ENCODE measurements at places on chromosomes 4 and X. TPM values are rescaled to one million over a fixed set of nuclear protein-coding genes. Genes with fewer than 3 reads are reported as not detected.

- no peak for DNase-seq
These were observed 84.9 kb downstream of the SPCS3 start for GRCh38 chr4:176404621-176405020.

DNA sequence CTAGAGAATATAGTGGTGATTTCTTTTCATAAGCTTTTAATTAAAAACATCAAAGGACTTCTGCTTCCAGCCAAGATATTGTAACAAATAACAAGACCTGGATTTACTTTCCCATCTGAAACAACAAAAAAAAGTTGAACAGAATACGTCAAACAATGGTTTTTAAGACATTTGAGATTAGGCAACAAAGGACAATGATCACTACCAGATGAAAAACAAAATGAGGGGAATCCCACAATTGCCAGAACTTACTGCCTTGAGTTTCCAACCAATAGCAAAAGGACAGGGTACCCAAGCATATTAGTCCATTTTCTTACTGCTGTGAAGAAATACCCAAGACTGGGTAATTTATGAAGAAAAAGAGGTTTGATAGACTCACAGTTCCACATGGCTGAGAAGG is 341.4 kb upstream of the INTU start:
- no peak for DNase-seq

- no peak for DNase-seq
These were observed 113.4 kb downstream of the DRD5 start for GRCh38 chr4:9894644-9895332.

Gene ETNPPL
- total RNA-seq = 0.25 TPM

Gene HCFC1
- 50.1 TPM for total RNA-seq

Gene NHS
- total RNA-seq = 0.36 TPM

Gene PLRG1
- 45.5 TPM for total RNA-seq

DNA sequence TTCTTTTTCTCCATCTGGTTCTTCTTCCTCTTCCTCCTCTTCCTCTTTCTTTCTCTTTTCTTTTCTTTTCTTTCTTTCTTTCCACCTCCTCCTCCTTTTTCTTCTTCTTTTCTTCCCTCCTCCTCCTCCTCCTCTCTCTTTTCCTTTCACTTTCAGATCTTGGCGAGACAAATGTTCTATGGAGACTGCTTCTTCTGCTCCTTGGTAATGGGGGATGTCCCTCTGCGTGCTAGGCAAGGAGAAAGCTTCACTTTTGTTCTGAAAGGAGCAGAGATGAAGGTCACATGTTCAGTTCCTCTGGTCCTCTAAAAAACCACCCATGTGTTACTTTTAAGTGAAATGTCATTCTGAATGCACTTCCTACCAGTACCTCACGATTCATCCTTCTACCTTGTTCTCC is 33.2 kb downstream of the NBDY start:
- no peak for DNase-seq

DNA sequence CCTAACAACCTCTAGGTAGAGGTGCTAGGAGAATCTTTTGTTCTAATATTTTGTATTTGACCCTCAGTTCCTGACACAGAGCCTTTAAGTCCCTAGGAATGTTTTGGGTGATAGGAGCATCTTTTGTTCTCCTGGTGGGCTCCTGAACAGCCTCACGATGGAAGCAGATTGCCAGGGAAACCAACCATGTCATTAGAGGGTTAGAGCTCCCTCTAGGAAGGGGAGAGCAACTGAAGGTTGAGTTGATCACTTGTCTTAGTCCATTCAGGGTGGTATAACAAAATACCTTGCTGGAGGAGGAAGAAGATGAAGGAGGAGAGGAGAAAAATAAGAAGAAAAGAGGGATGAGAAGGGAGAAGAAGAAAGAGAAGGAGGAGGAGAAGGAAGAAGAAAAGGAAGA is 9.2 kb downstream of the VCX start:
- no peak for DNase-seq

Gene ADAD1
- not detected for total RNA-seq

Gene TREX2
- total RNA-seq = 0.42 TPM

DNA sequence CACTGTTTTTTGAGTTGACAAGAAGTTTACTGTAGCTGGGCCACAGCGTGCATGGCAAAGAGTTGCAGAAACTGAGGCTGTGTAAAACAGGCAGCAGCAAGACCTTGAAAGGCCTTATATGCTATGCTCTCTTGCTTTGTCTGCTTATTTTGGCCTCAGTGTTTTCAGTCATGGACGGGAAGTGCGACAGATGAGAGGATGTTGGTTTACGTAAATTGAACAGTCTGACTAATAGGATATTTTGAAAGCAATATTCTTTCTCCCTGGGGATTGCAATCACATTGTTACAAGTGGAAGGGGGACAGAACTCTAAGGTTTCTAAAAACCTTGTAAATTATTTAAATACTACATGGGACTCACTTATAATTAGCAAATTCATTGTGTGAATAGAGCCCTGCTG is 32.2 kb upstream of the MAGEA10 start:
- no peak for DNase-seq

Gene AR
- total RNA-seq = 7.3 TPM

DNA sequence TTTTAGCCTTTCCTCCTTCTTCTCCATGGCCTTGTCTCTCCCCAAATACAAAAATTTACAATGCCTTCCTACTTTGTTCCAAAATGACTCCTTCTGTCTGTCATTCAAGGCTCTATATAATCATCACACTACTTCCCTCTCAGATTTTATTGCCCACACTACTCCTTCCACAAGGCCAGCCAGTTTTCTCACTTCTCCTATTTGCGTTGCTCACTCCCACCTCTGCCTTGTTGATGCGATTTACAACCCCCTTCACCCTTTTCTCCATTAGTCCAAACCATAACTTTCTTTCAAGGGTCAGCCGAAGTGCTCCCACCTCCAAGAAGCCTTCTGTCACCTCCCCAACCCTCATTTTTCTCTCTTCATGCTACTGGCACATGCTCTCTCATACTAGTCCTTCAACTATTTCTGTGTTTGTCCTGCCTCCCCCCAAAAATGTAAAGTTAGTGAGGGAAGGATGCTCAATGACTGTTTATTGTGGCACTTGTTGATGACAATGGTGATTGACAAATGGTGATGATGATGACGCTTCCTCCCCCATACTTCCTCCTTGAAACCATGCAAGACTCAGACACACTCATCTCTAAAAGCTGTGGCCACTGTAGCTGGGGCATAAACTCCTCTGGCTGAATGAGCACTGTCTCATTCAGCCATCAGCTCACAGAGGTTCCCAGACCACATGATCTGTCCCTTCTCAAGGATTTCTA is 2.7 kb upstream of the XKRX start:
- DNase-seq = no peak

DNA sequence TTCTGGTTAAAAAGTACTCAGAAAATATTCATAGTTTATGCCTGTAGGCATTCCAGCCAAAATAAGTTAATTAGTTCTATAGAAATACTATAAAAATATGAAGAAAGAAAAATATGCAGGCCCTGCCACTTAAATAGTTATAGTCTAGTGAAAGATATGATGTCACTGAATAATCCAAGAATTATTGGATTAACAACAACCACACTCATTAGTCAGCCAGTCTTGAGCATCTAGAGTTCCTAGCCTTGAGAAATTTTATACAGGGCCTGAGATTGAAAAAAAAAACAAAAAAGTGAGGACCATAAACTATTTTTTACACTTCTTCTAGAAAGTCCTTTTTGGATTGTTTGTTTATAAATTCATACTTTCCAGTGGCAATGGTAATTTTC is 823.0 kb downstream of the FAT4 start:
- DNase-seq = no peak

DNA sequence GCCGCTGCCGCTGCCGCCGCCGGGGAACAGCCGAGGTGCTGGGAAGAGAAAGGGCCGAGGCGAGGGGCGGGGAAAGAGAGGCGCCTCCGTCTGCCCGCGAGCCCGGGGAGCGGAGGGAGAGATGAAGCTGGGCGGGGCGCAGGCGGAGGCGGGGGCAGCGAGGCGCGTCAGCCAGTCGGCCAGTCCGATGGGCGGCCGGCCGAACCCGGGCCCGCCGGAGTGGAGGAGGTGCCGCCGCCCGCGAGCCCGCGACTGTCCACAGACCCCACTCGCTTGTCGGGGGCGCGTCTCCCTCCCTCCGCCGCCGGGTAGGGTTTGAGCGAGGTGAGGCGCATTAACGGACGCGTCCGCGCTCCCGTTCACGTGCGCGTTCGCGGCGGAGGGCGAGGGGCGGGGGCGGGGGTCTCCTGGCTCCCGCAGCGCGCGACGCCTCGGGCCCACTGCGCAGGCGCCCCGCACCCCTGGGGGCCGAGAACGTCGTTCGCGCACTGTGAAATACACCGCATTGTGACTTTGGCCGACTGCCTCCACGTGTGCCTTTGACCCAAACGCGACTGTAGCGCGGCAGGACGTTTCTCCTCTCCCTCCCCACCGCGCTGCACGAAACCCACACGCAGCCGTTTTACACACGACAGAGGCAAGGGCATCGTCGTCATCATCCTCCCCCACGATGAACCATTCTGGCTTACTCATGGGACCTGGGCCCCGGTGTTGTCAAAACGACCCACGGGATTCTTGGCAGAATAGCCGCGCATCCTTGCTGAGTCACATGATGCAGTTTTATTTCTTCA is at the start of gene NUDT11:
TSS of gene NUDT11 (minus strand) at position 92 of the 791 bp plus-strand sequence. CDS start 148 bp downstream, outside the sequence.
- DNase-seq = peak; percentile 45

Gene XAGE2
- total RNA-seq = not detected

Gene FUNDC1
- 7.1 TPM for total RNA-seq

DNA sequence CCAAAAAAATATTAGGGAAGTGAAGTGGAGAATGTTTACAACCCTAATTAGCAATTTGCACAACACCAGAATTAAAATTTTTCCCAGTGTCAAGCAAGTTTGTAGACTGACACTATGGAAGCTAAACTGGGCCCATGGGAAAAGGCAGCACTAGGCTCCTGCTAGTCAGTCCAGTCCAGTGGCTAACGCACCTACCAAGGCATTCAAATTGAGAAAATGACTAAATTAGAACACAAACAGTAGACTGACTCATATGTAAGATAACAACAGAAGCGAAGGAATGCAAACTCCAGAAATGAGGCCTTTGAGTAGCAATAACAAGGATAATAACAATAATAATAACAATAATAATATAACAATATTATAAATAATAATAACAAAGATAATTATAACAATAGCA is 90.7 kb downstream of the GRIA3 start:
- no peak for DNase-seq

DNA sequence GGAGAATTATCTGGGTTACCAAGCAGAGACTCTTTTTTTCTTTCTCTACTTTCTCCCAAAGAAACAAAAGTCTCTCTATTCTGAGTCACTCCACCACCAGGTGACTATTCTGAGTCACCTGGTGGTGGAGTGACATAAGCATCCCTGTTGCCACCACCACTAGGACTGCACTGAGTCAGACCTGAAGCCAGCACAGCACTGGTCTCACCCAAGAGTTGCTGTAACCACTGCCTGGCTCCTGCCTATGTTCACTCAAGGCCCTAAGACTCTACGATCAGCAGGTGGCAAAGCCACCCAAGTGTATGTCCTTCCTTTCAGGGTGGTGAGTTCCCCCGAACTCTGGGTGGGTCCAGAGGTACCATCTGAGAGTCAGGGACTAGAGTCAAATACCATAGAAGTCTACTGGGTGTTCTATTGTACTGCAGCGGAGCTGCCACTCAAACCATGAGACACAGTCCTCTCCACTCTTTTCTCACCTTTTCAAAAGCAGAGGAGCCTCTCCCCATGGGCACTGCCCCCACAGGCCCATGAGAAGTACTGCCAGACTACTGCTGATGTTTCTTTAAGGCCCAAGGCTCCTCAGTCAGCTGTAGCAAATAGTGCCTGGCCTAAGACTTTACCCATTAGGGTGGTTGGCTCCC is 209.6 kb upstream of the IRS4 start:
- DNase-seq = no peak

- DNase-seq = no peak
These were observed 10.8 kb downstream of the PDZD4 start for GRCh38 chrX:153819384-153820040.

Gene PKD2
- 8.3 TPM for total RNA-seq

Gene NCAPG
- 0.40 TPM for total RNA-seq

GRCh38 chr4:42080306-42080705 is 72.1 kb downstream of the BEND4 start:
- DNase-seq = no peak

Gene CLDN22
- total RNA-seq = not detected

Gene TMEM271
- not detected for total RNA-seq

Gene EREG
- not detected for total RNA-seq

Gene PABPC1L2A
- not detected for total RNA-seq

DNA sequence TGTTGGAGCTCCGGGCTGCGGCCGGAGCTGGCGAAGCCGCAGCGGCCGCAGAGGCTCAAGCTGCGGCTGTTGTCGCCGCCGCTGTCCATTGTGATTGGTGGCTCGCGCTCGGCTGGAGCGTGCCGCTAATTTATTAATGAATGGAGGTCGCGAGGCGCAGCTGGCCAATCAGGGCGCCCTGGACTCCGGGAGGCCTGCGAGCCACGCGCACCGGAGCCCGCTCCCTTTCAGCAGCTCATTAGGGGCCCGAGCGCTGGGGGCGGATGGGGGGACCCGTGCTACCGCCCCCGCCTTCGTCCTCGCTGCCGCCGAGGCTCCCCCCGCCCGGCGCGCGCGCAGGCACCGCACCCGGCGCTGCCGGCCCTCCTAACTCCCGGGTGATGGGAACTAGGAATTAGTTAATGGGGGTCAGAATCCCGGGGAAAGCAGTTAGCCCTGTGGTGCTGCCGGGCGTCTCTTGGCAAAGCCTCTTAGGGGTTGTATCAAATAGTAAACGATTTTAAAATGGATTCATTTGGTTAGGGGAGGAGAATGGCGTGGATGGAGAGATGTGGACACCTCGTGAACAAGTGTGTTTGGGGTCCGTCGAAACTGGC is 589 bp upstream of the NEUROG2 start:
- no peak for DNase-seq

DNA sequence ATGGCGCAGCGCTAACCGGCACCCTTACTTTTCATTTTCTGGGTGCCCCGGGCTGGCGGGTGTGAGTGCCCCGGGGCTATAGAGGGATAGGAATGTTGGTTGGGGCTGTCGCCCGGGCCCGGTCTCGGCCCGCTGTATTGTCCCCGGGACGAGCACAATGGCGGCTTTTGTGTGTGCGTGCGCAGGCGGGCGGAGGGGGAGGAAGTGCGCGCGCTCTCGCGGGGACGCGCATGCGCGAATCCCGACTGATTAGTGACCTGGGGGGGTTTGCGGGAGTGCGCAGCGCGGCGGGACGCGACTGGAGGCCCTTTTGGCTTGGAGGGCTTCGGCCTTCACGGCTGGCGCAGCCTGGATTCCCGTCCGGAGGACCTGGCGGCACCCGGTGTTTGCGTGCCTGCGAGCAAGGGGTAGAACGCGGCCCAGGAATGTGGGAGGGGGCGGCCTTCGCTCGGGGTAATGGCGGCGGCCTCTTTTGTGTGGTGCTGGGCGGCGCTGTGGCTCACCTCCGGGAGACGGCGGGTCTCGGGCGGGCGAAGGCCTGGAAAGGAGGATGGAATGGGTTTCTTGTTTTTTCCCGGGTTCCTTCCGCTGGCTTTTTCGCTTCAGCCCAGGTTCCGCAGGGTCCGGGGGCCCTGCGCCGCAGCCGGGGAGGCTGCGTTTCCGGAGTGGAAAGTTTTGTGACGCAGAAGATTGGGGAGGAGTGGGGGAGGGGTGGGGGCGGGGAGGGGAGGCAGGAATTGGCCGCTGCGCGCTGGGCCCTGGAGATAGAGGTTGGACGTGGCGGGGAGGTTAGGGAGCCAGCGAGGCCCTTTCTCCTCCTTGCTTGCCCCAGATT is 618 bp downstream of the DDX3X start:
- peak; percentile 97 for DNase-seq
